GM13976 (cell line): ENCODE measurements at places on chromosomes 4 and X.

- DNase-seq = peak; percentile 34
Measured at GRCh38 chrX:1165535-1166196, 46.8 kb downstream of the CRLF2 start.

GRCh38 chr4:100124715-100125114, 65.6 kb downstream of the DDIT4L start:
- DNase-seq = no peak

DNA sequence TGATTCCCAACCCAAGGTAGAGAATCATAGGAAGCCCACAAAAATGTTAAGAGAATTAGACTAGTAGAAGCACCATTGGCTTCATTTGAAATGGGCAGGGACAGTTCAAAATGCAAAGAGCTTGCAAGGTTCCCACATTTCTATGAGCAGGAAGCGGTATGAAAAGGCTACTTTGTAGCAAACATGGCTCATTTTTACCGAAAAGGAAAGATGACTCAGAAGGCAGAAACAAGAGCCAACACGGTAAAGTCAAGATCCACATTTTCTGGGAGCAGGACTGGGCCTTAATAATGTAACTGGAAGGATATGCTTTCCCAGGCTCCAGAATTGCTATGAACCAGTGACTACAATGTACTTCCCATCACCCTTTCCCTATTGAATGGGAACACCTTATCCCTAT, 89.5 kb downstream of the GLRA3 start:
- DNase-seq = no peak

GRCh38 chrX:111039606-111040005, 56.4 kb upstream of the PAK3 start:
- DNase-seq = no peak

GRCh38 chr4:128380306-128380705, 92.7 kb upstream of the PGRMC2 start:
- no peak for DNase-seq

DNA sequence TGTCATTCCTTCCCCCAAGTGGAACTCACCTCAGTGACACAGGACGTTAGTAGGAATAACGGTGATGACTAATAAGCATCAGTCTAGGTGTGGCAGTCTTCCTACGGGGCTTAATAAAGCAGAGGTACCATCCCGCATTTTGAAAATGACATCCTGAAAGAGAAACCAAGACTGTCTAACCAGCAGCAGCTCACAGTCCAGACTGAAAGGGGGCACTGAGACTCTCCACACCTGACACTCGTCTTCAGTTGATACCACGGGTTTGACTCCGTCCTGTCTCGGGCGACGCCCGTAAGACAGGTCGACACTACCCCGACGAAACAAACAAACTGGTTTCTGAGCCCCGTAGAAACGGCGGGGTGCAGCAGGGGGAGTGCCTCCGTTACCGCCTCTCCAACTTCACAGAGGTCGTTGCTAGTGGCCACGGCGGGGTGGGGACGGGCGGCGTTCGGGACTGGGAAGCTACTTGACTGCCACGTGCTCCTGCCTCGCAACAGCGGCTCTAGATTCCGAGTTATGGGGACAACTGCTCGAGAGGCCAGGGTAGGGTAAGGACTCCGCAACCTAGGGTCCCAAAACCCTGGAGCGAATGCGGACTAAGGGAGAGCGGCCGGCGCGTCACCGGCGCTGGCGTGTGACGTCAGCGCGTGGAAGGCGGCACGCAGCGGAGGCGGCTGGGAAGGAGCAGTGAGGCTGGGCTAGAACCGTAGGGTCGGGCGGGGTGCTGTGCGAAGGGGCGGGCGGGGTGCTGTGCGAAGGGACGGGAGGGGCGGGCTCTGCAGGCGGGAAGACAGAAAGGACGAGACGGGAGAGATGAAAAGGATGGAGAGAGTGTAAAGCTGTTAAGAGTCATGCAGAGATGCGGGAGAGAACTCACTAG, at the start of gene NEK1:
TSS of gene NEK1 (minus strand) at position 593 of the 880 bp plus-strand sequence. CDS start 9,953 bp downstream, outside the sequence.
- peak; percentile 91 for DNase-seq

GRCh38 chr4:108731006-108731405, 31.8 kb downstream of the ETNPPL start:
- no peak for DNase-seq

GRCh38 chr4:24850674-24851073, 55.3 kb downstream of the SOD3 start:
- peak; percentile 22 for DNase-seq

- no peak for DNase-seq
Measured at GRCh38 chr4:7361280-7361895, 73.3 kb downstream of the PSAPL1 start.

GRCh38 chr4:99945718-99946355, 581 bp downstream of the DNAJB14 start:
- DNase-seq = no peak

GRCh38 chr4:65561164-65561563, 109.1 kb downstream of the EPHA5 start:
- DNase-seq = no peak

DNA sequence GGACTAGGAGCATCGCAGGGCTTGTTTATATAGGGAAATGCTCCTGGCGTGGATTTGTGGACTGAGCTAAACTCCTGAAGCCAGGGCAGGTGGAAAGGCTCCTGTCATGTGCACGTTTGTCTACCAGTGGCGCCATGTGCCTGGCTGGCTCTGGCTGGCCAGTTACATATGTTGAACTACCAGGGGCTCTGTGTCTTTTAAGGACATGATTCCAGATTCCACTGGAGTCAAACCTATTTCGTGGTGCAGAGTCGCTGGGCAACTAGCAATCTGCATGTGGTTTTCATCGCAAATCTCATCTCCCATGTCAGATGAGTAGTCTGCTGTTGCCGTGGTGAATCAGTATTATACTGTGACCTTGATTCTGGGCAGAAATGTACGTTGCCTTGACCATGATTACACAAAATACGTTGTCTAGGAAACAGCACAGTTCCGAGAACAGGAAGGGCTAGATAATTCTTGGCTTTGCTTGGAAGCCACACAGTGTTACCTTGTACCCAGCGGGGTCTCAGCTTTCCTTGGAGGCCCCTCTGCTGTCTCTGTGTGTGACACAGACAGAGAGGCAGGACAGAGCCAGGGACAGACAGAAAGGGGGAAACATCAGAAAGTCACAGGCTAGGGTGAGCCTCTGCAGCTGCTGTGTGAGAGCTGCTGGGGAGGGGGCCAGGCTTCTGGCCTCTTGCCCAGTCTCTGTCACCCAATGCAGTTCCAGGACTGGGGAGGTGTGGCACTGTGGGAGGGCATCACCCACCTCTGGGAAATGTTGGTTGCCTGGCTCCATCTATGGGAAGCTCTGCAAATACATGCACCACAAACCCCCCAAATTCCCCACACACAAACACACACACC, 19.2 kb downstream of the PNMA6E start:
- no peak for DNase-seq

DNA sequence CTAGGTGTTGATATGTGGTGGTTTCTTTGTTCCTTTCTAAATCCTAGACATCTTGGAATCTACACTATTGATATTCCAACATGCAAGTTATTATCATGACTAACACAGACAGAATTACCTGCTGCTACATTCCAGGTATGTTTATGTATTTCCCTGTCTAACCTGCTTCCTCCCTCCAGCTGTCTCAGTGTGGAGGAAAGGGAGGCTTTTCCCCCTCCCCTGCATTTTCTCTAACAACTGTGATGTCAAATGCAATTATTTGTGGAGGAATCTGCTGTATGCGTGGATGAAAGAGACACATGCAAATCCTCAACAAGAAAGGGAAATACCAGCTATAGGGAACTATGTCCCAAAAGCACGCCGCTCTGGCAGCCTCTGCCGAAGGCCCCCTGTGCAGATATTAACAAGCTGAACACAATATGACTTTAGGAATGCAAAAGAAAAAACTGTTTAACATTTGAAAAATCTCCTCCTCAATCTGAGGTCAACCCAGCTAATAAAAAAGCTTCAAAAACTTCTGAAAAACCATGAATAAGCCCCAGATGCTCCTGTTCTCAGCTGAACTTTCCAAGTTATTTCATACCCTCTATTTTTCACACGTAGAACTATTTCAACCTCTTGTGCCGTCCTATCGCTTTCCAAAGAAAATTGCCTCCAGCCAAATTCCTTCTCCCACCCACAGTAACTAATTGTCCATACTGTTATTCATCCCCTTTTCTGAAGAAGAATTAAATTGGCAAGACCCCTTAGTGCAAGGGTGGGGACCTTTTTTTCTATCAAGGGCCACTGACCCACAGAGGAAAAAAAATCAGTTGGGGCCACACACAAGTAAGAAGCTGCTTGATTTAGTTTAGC, 225.1 kb upstream of the GPC4 start:
- DNase-seq = no peak

DNA sequence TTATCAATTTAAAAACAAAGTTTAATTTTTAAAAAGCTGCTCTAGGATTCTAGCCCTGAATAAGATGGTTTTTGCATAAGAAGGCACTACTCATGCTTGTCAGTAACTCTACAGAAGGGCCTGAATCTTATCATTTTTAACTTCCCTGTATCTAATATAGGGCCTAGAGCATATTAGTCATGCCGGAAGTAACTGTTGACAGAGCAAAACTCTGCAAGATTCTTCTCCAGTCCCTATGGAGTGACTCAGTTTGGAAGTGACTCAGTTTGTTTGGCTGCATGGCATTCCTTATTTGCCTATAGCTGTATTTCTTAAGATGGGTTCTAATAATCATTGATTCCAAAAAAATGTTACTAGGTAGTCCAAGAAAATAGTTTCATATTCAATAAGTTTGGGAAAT, 431.8 kb upstream of the HTR2C start:
- DNase-seq = no peak

DNA sequence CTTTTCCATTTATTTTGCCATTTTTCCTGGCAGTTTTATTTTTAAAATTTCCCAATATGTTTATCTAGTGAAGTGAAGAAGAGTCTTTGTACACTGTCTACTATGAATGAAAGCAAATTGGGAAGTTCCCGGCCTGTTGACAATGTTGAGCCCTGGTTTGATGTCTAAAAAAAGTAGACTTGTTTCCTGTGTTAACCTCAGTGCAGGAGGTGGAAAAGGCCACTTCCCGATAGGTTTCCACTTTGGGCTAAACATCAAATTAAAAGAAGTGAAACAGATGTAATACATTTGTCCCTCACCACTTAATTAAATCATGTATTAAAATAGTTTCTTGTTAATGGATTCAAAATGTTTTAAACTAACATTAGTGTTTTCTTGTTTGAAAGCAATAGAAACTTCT, 30.0 kb downstream of the BBS12 start:
- DNase-seq = no peak

GRCh38 chrX:154074199-154074598, 23.3 kb downstream of the MECP2 start:
- DNase-seq = no peak

- no peak for DNase-seq
Measured at GRCh38 chrX:106707771-106708454, 18.6 kb upstream of the RNF128 start.

DNA sequence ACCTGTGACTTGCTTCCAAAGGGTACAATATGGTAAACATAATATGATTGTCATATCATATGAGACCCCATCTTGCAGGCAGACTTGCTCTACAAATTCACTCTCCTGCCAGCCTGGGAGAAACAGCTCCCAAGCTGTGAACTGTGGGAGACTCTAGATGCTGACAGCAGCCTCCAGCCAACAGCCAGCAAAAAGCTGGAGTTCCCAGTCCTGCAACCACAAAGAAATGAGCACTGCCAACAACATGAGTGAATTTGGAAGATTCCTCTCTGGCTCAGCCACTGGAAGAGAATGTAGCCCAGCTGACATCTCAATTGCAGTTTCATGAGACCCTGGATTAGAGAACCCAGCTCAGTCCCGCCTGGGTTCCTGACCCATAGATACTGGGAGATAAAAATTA, 145.4 kb downstream of the QDPR start:
- DNase-seq = no peak

GRCh38 chrX:49040376-49040955, 2.7 kb downstream of the TFE3 start:
- no peak for DNase-seq

- no peak for DNase-seq
Measured at GRCh38 chrX:51569561-51569960, 49.2 kb downstream of the CENPVL3 start.

GRCh38 chr4:92035666-92036065, 268.1 kb upstream of the GRID2 start:
- no peak for DNase-seq

DNA sequence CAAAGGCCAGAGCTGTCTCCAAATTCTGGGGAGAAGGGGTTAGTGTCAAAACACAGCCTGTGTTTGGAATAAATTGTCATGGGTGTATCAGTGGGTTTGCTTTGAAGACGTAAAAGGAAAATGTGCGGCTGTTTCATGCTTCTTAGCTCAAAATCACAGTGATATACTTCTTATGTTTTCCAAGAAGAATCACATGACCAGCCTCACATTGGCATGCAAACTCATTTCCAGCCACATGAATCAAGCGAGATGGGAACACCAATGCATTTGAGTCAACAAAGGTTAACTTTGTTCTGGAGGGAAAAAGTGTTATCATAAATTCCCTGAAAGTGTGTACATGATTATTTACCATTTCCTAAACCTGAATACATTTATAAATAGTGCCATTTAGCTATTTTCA, 19.0 kb upstream of the SPP1 start:
- DNase-seq = no peak

- no peak for DNase-seq
Measured at GRCh38 chr4:184400375-184400870, 73.9 kb downstream of the IRF2 start.

DNA sequence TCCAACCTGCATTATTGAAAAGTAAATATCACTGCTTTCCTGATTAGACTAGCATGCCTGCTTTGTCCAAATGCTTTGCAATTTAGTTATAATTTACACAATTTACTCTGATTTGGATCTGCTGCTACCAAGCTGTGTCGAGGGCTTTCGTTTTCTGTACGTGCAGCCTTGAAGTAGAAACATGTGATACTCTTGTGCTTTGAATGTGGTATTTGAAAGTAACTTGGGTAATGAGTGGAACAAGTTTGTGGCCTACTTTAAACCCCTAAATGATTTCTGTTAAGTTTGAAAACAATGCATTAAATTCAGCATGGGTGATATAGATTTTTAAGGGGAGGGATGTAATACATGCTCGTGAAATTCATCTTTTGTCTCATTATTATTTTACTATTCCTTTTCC, 240.7 kb downstream of the IQCM start:
- DNase-seq = no peak

- no peak for DNase-seq
Measured at GRCh38 chr4:83753260-83753659, 217.4 kb downstream of the GPAT3 start.

GRCh38 chr4:256492-256891, 48.8 kb downstream of the ZNF732 start:
- no peak for DNase-seq

DNA sequence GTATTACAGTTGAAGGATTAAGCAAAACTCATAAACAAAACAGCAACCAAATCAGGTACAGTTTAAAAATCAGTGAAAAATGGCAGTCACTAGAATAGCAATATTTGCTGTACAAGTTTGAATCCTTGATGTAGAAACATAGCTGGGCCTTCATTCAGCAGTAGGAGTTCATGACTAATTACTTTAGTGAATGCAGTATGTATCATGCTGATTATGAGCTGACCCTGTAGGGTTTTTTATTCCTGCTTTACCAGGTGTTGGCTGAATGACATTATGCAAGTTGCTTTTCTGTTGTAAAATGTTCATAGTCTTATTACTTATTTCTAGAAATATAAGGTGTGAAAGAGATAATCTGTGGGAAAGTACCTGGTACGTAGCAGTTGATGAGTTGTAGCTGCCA, 179.6 kb downstream of the CCSER1 start:
- DNase-seq = no peak
